ENCODE measurements at places on chromosomes 6 and 20. TPM values are rescaled to one million over a fixed set of nuclear protein-coding genes. Genes with fewer than 3 reads are reported as not detected.

GRCh38 chr6:46510651-46511050 is 19.4 kb upstream of the RCAN2 start:
- no peaks in the 10 kb centered on the region for H3K27me3 ChIP-seq
- H3K4me1 ChIP-seq: no peaks in the 10 kb centered on the region
- no peaks in the 10 kb centered on the region for H3K36me3 ChIP-seq

DNA sequence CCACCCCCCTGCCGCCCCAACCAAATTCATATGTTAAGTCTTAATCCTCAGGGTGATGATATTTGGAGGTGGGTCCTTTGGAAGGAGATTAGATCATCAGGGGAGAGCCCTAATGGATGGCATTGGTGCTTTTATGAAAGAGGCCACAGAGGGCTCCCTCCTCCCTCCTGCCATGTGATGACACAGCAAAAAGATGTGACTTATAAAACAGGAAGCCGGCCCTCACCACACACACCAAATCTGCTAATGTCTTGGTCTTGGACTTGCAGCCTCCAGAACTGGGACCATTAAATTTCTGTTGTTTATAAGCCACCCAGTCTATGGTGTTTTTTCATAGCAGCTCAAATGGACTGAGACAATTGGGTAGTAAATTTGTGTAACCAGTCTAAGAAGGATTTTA is 176.3 kb downstream of the ADGRG6 start:
- H3K27ac ChIP-seq: no peak overlapping the region
- H3K4me3 ChIP-seq: no peak overlapping the region
- H3K36me3 ChIP-seq: no peaks in the 10 kb centered on the region
- no peaks in the 10 kb centered on the region for H3K27me3 ChIP-seq
- no peaks in the 10 kb centered on the region for H3K4me1 ChIP-seq

DNA sequence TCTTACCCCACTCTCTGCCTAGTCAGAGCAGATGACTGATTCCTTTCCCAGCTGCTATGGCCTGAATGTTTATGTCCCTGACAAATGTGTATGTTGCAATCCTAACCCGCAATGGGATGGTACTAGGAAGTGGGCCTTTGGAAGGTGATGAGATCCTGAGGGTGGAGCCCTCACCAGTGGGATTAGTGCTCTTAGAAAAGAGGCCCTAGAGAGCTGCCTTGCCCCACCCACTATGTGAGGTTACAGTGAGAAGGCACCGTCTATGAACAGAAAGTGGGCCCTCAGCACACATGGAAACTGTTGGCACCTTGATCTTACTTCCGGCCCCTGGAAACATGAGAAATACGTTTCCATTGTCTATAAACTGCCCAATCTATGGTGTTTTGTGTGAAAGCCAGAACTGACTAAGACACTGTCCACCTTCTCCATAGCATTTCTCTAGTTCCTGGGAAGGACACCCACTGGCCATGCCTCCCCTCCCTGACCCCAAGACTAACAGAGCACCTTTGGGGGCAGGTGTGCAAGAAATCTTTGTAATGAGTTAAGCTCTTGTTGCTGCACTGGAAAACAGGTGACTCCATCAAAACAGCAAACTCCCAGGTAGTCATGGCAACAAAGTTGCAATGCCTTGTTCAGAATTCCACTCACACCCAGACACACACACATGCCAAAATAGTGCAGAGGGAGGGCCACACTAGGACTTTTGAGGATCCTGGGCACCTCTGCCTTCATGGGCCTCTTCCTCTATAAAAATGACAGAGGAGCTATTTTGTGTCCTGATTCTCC is 16.2 kb downstream of the GABRR2 start:
- H3K27me3 ChIP-seq: no peaks in the 10 kb centered on the region
- DNase-seq: no peak
- no peaks in the 10 kb centered on the region for H3K36me3 ChIP-seq
- H3K27ac ChIP-seq: no peak overlapping the region
- no peaks in the 10 kb centered on the region for H3K4me1 ChIP-seq
- no peak overlapping the region for H3K4me3 ChIP-seq

DNA sequence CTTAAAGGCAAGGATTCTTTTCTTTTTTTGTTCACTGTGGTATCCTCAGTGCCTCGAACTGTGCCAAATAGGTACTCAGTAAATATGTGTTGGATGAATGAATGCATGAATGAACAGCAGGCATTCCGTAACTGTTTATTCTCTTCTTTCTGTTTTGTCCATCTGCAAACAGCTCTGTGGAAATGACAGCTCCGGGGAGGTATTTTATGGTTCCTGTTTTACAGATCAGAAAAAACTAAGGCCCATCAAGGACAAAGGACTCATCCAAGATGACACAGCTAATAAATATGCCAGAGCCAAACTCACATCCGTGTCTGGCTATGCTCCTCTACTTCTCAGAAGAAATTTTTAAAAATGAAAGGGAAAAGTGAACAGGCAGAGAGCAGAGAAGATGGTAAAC is 21.0 kb downstream of the JPH2 start:
- peak overlapping the region; percentile 82 for H3K27ac ChIP-seq
- H3K4me3 ChIP-seq: peak overlapping the region; percentile 4
- H3K4me1 ChIP-seq: peaks cover 13% of the 10 kb centered on the region

C6orf52 gene
- 1.9 TPM for total RNA-seq

TMEM14C gene
- 219 TPM for total RNA-seq

TRAPPC3L gene
- not detected for total RNA-seq

All from adrenal gland (tissue), 19 donors.